Forelimb muscle (tissue), 1 donor: ENCODE measurements at places on chromosomes 13 and 19.
A peak's percentile ranks its signal among the peaks of the same experiment; 100 is the strongest.

GRCh38 chr13:34044660-34045080 lies 226.7 kb downstream of the RFC3 start:
- DNase-seq, result no peak

- DNase-seq, result peak; percentile 87
These were observed 174.5 kb downstream of the KCTD12 start for GRCh38 chr13:76711550-76712182.

DNA sequence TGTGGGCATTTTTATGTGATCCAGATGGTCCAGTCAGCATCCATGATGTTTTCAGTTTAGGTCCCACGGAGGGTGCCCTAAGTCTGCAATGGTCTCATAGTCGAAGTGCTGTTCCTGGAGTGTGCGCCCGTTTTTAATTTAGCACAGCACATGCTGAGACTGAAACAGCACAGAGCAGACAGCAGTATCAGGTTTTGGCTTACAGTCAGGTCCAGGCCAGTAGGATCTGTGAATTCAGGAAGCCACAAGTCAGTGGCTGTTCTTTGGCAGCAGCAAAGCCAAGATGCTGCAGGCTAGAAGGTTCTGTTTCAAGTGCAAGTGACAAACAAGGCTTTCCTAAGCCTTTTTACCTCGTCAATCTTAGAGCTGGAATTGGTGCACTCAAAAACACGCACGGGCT lies 18.3 kb downstream of the FBXO27 start:
- DNase-seq, result no peak

DNA sequence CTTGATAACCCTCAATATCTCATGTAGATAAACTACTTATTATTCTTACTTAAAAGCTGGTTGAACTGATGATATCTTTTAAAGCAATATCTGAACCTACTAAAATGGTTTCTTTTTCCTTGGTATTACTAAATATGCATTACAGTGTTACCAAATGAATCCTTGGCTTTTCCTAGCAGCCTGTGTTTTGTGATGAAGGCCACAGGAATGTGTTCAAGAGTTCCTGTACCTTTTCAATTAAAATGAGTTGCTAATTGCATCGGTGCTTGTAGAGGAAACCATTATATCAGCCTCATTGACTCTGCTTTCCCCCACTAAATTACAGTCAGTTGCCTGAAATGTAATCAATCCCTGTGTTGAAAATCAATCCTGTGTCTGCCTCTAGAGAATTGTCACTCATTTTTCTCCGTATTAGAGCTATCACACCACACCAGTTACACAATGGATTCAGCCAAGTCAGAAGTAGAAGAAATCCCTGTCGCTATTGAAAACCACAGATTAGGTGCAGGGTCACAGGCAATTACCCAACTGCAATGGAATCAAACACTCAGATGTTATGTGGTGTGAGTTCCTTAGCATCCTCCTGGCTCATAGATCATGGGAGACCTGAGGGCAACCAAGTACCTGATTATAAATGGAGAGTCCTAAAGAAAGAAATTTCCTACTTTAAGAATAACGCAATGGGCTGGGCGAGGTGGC lies 13.3 kb downstream of the FAM216B start:
- DNase-seq, result no peak

DNA sequence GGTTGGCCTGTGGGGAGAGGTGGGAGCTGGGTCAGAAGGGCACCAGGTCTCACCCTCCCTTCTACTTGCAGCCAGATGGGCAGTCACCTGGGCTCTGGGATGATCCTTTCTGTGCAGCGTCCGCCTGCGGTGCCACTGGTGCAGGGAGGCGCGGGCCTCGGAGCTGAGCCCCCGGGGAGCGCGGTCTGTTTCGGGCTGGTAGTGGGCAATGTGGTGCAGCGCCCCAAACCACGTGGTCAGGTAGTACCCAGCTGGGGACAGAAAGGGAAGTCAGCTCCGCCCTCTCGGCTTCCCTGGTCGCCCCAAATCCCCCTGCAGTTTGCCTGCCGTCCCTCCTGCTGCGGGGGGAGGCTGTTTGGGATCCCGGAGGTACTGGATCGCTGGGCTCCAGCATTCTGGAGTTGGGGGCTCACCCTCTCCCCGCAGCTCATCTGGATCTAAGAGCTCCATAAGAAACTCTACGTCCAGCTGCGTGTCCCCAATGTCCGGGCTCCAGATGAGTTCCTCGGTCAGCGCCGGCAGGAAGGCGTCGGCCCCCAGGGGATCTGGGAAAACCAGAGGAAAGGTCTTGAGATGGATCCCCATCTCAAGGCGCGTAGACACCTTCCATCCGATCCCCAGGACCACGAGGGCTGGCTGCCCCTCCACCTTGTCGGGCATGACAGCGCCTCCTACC lies 8.8 kb downstream of the RINL start:
- no peak for DNase-seq
